ENCODE measurements at places on chromosomes 7 and 10.

DNA sequence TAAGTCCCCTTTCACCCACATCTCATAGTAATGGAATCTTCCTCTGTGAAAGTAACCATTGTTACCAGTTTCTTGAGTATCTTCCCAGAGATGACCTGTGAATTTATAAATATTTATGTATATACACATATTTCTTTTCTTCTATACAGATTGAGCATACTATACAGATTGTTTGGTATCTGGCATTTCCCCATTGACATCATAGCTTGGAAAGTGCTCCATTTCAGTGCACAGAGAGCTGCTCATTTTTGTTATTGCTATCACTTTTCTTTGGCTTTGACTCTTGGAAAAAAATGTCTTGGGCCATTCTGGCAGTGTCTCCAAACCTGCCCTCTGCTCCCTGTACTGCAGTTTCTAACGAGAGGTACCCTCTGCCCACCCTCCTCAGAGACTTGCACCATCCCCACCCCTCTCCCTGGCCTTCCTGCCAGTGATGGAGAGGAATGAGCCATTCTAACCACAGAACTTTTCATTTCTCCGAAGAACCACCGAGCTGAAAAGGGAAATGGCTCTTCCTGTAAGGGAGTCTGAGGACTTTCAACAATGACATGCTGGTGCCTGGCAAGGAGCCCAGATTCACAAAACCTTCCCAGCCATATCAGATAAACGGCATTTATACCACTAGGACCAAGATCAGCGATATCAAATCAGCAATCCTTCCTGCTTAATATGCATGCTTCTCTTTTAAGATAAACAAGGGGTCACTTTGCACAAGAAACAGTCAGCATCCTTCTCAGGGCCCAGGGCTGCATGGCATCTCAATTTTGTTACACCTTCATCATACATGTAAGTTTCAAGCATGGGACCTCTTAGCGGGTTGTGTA lies 19.7 kb upstream of the CCSER2 start:
- peak; percentile 35 for DNase-seq

DNA sequence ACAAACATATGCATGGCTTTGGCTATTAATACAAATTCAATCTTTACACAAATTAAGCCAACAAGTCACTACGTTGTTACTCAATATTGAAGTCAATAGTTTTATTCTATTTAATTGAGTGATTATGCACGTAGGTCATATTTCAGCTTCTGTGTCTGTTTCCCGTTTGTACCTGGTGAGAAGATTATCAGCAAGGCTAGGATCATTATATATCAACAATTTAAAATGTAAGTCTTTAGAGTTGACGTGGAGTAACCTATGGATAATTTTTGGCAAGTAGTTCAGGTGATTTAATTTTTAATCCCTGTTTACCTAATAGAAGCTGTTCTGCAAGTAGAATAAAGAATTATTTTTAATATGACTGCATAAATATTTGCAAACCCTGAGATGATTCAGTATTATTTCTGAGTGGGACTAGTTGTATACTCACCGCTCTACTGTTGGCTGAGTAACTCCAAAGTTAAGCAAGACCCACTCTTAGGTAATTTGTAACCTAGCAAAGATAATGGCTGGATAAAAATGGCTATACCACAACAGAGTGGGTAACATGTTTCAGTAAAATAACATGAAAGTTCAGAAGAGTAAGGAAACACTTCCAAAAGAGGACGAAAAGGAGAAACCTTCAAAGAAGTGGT lies 161.0 kb downstream of the HGF start:
- DNase-seq, result no peak

DNA sequence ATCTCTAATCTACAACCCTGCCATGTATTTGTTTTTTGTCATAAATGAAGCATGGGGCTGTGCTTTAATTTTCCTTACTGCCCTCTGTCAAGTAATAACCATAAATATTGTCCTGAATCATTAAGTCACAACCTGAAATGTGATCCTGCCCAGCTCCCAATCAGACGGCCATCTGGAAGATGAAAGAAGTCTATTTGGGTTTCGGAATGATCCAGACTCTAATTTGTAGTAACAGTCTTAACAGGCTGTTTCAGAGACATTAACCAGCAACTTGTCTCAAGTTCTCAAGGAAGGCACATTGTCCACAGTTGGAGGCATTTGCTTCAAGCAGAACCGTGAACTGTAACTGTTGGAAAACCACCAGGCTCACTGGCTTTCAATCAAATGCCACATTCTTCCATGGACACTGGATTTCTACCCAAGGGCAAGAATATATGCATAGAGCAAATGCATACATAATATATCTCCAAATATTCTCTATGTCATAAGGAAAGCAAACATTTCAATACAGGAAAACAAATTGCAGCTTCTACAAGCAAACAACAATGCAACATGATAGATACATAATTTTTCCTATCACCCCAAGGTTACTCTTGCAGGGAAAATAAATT lies 405.2 kb upstream of the NPVF start:
- no peak for DNase-seq

DNA sequence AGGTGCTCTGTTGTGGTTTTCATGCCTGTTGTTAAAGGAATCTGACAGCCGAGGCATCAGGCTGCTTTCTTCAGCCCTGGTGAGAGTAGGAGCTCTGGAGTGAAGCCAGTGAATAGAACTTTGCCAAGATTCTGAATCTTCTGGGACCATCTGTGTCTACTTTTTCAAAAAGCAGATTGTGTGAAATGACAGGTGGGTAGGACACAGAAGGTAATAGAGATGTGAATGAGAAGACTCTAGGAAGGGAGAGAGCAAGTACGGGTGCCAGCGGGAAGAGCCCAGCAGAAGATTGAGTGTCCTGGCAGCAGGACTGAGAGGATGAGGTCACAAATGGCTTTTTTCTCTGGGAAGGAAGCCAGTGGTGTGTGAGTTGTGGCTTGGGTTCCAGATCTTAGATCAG lies 429.2 kb downstream of the SDK1 start:
- DNase-seq, result no peak

- no peak for DNase-seq
Measured at GRCh38 chr10:896982-897381, 34.5 kb downstream of the LARP4B start.

DNA sequence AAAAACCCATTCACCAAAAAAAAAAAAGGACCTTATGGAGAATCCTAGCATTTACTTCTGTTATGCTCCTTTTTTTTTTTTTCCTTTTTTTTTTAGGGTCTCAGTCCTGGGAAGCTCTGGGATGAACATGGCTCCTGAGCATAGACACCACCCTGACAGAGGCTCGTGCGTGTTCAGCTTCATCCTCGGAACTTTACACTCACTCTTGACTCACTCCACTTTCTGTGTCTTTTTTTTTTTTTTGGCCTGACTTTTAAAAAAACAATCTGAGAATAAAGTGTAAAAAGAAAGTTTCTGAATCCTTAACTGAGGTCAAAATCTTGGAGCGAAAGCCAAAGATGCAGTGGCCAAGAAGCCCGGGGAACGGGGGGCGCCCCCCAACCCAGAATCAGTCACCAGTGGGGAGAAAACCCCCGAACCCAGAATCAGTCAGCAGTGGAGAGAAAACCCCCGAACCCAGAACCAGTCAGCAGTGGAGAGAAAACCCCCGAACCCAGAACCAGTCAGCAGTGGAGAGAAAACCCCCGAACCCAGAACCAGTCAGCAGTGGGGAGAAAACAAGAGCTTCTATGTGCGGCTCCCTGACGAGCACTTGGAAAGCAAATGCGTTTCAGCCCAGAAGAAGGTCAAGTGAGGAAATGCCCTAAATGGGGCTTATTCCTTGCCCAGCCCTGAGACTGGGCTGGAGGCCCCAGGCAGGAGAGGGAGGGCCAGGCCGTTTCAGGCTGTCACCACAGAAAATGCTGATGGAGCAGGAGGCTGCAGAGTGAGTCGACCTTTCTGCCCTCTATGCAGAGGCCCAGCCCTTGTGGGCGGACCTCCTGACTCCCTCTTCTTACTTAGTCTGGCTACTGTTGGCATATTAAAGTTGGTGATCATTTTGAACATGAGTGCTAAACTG lies 19.0 kb upstream of the PFKP start:
- DNase-seq, result no peak

DNA sequence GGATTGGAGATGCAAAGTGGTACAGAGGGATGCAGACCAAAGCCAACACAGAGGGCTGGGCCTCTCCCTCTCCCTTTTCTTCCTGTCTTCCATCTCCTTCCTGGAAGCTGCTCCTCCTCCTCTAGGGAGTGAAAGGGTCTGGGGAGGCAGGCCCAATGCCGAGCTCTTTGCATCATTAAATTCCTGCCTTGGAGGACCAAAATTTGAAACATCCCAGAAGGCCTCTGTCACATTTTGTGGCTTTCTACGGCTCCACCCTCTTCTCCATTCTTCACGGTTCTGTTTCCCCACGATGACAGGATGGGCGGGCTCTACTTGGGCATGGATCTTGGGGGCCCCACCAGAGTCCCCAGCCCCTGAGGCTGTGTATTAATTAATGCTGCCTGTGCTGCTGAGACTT lies 76.4 kb downstream of the NEURL1 start:
- no peak for DNase-seq

DNA sequence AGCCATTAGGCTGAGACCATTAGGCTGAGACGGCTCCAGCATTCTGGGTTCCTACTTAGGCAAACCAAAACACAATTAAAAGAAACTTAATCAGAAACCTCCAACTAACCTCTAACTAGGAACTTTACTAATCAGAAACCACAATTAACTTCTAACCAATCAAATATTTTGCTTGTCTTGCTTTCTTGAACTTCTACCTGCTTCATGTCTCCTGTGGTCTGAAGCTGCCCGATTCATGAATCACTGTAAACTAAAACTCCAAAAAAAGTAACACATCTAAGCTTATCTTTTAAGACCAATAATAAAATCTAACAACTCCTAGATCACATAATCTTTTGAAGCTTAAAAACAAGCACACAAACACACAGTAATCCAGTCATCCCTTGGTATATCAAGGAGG lies 76.1 kb downstream of the PDSS1 start:
- DNase-seq, result no peak

GRCh38 chr10:69647126-69647525 lies 17.1 kb downstream of the FAM241B start:
- no peak for DNase-seq

GRCh38 chr7:44394112-44394447 lies 68.7 kb upstream of the CAMK2B start:
- DNase-seq, result no peak

All from T-cell (primary cell).